ENCODE measurements at places on chromosomes 13 and 19.

DNA sequence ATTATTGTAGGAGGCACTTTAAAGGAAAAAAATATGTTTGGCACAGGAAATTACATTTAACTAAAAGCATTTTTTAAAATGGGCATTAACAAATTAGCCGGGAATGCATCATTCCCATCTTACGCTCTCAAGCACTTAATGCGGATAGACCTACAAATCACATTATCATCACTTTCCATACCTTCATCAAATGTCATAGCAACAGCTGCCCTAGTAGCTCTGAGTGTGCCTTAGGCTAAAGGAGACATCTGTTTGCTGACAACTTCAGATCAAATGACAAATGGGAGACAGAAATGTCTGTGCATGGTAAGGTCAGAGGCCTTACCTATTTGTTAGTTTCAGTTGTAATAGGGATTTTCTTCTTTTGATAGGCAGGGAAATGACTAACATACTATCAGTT is 773.2 kb upstream of the SLC10A2 start:
- no peak for DNase-seq

- DNase-seq, result no peak
Observed at GRCh38 chr13:91203430-91203829, 144.1 kb upstream of the MIR17HG start.

DNA sequence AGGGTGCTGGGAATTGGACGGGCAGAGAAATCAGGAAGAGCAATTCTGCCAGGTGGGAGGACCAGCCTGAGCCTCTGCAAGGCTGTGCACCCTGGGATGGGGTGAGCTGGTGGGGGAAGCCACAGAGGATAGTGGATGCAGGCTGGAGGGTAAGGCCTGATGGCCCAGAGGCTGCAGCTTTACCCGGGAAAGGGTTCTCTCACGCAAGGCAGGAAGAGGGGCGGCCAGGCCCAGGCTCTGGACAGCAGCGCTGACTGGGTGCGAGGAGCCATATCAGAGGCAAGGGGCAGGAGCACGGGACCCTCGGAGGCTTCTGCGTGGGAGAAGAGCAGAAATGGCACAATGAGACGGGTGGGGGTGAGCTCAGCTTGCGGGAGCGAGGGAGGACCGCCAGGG is 104.6 kb downstream of the SOX1 start:
- no peak for DNase-seq

DNA sequence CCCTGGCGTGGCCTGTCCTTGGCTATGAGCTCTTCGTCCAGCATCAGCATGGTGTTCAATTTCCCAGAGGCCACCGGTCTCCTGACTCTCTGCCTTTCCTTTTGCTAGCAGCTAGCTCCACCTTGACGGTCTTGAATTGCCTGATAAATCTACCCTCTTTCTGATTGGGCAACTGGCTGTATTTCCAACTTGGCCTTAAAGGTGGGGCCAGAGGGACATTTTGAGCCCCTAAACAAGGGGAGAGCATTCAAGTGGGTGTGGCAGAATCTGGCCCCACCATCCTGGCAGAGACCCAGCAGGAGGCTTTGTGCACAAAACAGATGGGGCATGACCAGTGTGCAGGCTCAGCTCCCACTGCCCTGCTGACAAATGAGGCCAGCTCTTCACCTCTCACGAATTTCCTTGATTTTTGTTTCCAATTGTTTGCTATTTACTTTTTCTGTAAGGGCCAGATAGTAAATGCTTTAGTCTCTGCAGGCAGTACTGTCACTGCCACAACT is 148.9 kb upstream of the VSTM2B start:
- no peak for DNase-seq

DNA sequence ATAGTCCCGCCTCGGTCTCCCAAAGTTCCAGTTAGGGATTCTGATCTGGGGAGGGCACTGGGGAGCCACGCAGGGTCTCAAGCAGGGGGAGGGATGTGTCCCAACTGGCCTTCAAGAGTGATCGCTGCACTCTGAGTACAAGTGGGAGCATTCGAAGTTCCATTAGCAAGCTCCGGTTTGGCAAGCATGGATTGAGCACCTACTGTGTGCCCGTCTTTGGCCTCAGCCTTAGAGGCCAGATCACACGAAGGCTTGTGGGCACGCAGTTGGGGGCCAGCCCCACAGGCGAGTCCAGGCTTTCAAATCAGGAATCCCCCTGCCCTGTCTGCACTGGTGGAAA is 32.1 kb upstream of the TCF3 start:
- no peak for DNase-seq

- DNase-seq, result no peak
Observed at GRCh38 chr13:98892821-98893220, 85.0 kb downstream of the DOCK9 start.

- DNase-seq, result no peak
Observed at GRCh38 chr13:64688893-64689677, 2541.1 kb downstream of the PCDH9 start.

GRCh38 chr19:43526884-43527859 is at the start of gene ETHE1:
Gene ETHE1, minus strand, starts transcription at chr19:43527201. Its CDS starts 24 bp downstream, at chr19:43527177.
- DNase-seq, result peak; percentile 88

- DNase-seq, result no peak
Observed at GRCh38 chr13:51444922-51445321, 7.9 kb downstream of the INTS6 start.

- DNase-seq, result no peak
Observed at GRCh38 chr13:30479154-30479882, 13.6 kb upstream of the HMGB1 start.

DNA sequence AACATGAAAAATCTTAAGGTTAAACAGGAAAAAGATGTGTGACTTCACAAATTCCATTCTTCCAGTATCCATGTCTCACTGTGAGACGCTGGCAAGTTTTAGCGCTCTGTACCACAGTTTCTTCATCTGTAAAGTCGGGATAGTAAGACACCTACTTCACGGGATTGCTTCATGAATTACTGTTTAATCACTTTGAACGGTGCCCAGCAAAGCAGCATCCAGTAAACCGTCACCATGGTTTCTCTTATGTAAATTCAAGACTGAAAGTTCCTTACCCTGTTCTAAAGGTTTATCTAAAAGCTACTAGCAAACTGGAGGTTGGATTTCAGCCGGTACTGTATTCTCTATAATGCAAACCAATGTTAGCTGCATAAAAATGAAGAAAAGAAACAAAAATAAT is 53.5 kb downstream of the KATNAL1 start:
- no peak for DNase-seq

DNA sequence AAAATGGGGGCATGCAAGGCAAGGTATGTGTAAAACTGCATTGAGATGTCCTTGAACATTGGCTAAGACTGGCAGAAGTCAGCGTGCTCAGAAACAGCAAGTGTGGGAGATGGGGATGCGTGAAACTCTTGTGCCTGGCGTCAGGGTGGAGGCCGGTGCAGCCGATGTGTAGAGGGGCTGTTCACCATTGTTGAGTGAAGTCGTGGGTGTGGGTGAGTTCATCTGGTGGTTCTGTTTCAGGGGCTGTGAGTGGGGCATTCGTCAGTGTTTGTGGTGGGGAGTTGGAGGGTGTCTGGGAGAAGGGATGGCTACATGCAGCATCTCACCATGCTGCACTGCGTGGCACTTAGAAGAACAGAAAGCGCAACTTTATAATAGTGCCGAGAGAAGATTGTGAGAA is 11.4 kb upstream of the MIA start:
- DNase-seq, result no peak
